ENCODE measurements at places on chromosomes 12 and 14.

DNA sequence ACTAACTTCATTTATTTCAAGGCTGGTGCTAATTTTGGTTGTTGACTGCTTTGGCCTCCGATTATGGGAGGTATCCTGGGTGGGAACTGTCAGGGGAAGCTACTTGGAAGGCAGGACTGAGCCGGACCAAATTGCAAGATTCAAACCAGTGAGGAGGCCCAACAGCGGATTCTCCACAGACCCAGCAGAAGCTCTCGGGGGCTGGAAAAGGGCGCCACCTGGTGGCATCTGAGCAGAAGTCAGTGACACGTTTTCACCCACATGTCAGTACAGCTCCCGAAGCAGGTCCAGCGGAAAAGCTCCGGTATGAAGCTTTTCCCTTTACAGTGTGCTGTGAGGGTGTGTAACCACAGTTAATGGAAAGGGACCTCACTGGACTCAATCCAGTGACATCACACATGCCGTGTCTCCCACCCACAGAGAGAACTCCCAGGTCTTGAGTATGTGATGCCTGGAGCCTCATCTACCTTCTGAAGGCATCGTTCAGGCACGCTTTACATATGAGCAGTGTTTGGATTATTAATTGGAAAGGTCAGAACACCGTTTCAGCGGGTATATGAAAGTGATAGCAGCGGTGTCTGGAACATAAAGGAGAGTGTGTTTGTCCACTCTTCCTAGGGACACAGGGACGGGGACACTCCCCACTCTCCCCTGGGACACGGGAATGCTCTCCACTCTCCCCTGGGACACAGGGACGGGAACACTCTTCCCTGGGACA lies 3.6 kb upstream of the P2RX2 start:
- DNase-seq, result peak; percentile 56

GRCh38 chr12:75970310-75970709 lies 61.3 kb downstream of the PHLDA1 start:
- DNase-seq, result peak; percentile 37

DNA sequence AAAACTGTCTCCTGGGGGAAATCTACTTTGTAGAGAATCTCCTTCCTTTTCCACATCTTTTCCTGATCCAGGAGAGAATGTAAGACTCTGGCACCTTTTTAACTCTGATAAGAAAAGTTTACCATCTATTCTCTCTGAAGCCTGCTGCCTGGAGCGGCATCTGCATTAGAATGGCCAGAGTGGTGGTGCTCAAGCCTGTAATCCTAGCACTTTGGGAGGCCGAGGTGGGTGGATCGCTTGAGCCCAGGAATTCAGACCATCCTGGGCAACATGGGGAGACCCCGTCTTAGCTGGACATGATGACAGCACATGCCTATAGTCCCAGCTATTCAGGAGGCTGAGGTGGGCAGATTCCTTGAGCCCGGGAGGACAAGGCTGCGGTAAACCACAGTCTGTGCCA lies 1.4 kb upstream of the CHFR start:
- no peak for DNase-seq

- peak; percentile 17 for DNase-seq
Measured at GRCh38 chr14:28751467-28752058, 15.0 kb upstream of the FOXG1 start.

All from NCI-H226 (cell line).